ENCODE measurements at places on chromosomes 12 and 14. TPM values are rescaled to one million over a fixed set of nuclear protein-coding genes. Genes with fewer than 3 reads are reported as not detected.

TAMALIN gene
- total RNA-seq: 382 TPM

P2RX2 gene
- not detected for total RNA-seq

APOF gene
- not detected for total RNA-seq

TMEM263 gene
- total RNA-seq: 29.8 TPM

PRB2 gene
- total RNA-seq: not detected

APOLD1 gene
- total RNA-seq: 2.8 TPM

MIS18BP1 gene
- 34.0 TPM for total RNA-seq

G2E3 gene
- total RNA-seq: 28.2 TPM

ZNF664 gene
- total RNA-seq: 58.2 TPM

GPR135 gene
- total RNA-seq: 1.8 TPM

HSPA2 gene
- total RNA-seq: 2.4 TPM

RNASE4 gene
- total RNA-seq: 0.86 TPM

TAS2R42 gene
- total RNA-seq: not detected

GYS2 gene
- 0.40 TPM for total RNA-seq

C12orf43 gene
- total RNA-seq: 18.2 TPM

C12orf54 gene
- total RNA-seq: not detected

FOXM1 gene
- 1.1 TPM for total RNA-seq

OR4E2 gene
- total RNA-seq: not detected

RAB21 gene
- total RNA-seq: 65.2 TPM

VRTN gene
- not detected for total RNA-seq

FAM186B gene
- 0.35 TPM for total RNA-seq

TSHR gene
- 1.7 TPM for total RNA-seq

DCD gene
- total RNA-seq: not detected

TMEM119 gene
- total RNA-seq: 0.13 TPM

PRR4 gene
- total RNA-seq: 3.8 TPM

PHLDA1 gene
- total RNA-seq: 7.2 TPM

CLEC4D gene
- not detected for total RNA-seq

LIN7A gene
- total RNA-seq: not detected

EIF2S1 gene
- total RNA-seq: 66.0 TPM

AQP2 gene
- not detected for total RNA-seq

HOXC4 gene
- 1.4 TPM for total RNA-seq

PPP1CC gene
- total RNA-seq: 154 TPM

ASCL1 gene
- total RNA-seq: not detected

NTN4 gene
- total RNA-seq: 1.3 TPM

C14orf132 gene
- total RNA-seq: 6.6 TPM

IL26 gene
- 0.39 TPM for total RNA-seq

MIPOL1 gene
- total RNA-seq: 0.49 TPM

ZNF10 gene
- total RNA-seq: 14.2 TPM

SPRING1 gene
- 15.0 TPM for total RNA-seq

MAP3K9 gene
- 6.6 TPM for total RNA-seq

NFATC4 gene
- total RNA-seq: 0.82 TPM

CCNT1 gene
- 109 TPM for total RNA-seq

DAO gene
- total RNA-seq: not detected

PTHLH gene
- not detected for total RNA-seq

ABHD12B gene
- total RNA-seq: not detected

ITGB7 gene
- 498 TPM for total RNA-seq

TTC6 gene
- total RNA-seq: not detected

CCDC196 gene
- not detected for total RNA-seq

CCDC38 gene
- total RNA-seq: not detected

All from T-cell (primary cell).